ENCODE measurements at places on chromosomes 3 and 15.

DNA sequence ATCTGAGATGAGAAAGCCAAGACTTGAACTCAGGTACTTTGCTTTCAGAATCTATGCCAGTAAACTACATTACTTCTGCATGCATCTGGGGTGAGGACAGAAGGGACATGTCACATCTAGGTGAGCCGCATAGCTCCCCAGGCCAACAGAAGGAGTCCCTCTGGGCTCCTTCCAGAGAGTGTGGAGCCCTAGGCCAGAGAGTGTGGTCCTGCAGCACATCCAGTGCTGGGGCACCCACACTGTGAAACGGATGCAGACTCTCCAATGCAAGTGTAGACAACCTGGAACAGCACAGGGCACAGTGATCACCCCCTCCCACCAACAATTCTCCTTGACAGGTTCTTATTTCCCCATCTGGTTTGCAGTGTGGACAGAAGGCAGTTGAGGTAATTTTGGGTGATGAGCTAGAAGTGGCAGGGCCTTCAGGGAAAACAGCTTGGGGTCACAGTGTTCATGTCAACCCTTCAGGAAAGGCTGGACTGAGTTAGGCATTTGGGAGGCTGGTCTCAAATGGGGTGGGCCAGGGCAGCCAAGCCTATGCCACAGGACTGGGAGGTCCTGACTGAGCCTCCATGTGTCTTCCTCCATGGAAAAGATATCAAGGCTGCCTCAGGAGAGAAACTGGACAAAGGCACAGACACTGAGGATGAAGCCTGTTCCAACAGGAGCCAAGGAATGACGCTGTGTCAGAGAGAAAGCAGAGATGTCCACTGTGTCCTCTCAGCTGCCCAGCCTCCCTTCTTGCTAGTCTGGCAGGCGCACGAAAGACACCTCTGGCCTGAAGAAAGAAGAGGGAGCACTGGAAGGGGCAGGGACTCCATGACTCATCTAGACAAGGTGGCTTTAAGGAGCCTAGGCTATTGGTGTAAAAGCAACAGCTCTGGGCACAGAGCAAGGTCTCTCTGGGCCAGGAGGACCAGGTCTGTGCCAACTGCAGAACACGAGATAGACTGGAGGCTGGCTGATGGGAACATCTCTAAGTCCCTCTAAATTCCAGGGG, 1.7 kb downstream of the PLCD1 start:
- no peak for DNase-seq

DNA sequence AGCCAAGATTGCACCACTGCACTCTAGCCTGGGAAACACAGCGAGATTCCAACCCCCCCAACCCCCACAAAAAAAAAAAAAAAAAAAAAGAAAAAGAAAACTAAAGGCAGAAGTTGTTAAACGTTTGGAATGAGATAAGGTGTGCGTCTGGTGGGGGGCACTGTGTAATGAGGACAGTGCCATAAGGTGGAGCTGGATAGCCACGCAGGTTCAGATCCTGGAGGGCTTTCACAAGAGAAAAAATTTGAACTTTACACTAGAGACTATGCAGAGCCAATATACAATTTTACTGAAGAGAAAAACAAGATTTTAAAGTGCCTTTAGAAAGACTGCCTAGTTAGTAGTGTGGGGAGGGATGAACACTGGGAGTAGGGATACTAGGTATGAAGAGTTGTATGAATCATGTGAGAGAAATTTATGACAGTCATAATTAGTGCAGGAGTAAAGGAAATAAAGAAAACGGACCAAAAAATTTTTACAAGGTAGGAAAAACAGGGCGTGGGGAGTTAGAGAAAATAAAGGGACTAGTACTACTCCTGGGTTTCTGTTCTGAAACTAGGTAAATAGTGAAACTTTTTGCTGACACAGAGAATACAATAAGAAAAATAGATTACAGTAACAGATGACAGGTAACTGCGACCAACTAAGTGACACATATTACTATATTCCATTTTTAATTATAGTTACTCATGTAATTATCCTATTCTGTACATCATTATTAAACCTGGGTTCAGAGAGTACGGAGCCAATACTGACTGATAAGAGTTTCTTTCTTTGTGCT, 108.1 kb downstream of the PEAK1 start:
- no peak for DNase-seq

- DNase-seq: no peak
These were observed 82.8 kb upstream of the MEF2A start for GRCh38 chr15:99482993-99483392.

DNA sequence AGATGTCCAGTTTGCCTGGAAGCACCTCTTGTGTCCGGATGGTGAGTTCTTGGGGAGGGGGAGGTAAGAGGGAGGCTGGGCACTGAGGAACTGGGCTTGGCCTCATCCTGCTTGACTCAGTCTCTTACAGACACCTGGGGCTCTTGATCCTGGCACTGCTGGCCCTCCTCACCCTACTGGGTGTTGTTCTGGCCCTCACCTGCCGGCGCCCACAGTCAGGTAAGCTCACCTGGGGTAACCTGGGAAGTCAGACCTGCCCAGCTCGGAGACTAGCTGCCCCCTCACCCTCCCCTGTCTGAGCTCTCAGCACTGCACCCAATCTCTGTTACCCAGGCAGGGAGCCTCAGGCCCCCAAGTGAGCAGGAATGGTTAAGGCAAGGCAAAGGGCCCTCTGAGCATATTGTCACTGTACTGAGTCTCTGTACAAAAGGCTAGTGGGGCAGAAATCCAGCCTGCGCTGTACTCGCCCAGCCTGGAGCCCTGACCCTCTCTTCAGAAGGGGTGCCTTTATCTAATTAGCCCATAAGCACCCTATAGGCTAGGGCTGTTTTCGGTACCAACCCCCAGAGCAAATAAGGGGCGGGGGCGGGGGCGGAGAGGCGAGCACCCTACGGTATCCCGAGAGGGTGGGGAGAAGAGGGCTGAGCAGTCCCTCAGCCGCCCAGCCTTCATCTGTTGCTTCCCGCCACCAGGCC, 2.2 kb upstream of the IL17RC start:
- no peak for DNase-seq

- no peak for DNase-seq
These were observed 39.5 kb upstream of the CHRNB4 start for GRCh38 chr15:78680431-78681075.

- DNase-seq: no peak
These were observed 77.7 kb downstream of the DGKG start for GRCh38 chr3:186284349-186284652.

DNA sequence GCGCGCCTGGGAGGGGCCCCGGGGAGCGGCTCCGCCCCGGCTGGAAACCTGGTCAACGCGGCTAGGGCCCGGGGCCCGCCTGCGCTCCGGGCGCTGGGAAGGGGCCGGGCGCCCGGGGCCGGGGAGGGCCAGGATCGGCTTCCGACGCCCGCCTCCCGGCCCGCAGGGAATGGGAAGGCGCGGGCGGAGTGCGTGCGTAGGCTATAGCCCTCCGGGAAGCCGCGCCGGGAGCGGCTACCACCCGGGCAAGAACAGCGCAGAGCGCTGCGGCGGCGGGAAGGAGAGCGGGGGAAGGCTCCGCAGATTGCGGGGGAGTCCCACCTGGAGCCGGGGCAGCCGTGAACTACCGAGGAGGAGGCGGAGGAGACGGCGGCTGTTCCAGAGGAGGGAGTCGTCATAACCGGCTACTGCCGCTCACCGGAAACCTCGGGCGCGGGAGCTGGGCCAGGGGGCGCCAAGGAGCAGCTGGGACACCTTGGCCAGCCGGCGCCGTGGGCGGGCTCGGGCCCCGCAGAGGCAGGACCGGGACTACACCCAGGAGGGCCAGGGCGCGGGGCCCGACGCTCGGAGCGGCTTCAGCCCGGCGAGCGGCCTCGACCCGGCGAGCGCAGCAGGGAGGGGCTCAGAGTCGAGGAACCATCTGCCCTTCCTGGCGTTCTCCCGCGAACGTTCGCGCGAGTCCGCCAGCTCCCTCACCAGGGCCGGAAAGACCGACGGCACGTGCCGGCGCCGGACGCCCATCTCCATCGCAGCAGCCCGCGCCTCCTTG, at the start of gene EOGT:
Gene EOGT, minus strand, starts transcription at position 432 of the 769 bp plus-strand sequence. CDS start 3,838 bp downstream, outside the sequence.
- DNase-seq: peak; percentile 74

DNA sequence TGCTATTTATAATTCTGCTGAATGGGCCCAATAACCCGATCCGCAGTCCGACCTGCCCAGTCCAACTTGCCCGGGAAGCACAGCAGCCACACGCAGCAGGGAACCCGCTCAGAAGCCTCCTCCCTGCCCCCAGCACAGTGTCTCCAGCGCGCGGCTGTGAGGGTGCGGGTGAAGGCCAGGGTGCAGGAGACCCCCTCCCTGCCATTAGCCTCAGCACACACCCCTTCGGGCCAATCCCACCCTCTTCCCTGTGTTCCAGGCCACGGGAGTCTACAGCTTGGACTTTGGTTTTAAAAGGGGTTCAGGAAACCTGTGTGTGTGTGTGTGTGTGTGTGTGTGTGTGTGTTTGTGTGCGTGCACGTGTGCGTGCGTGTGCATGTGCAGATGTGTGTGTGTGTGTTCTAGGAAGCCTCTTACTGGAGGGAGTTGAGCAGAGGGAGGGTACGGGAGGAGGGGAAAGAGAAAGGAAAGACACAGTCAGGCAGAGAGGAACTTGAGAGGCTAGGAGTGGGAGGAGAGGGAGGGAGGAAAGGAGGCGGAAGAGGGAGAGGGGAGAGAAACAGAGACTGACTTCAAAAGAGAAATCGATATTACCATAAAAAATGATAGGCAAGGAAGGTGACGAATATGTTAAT, 34.2 kb downstream of the ATP2B2 start:
- no peak for DNase-seq

Measured in GM18507 (cell line).